ENCODE measurements at places on chromosomes 2 and 18. TPM values are rescaled to one million over a fixed set of nuclear protein-coding genes. Genes with fewer than 3 reads are reported as not detected.
A peak's percentile ranks its signal among the peaks of the same experiment; 100 is the strongest.

GRCh38 chr2:118459426-118459825 is 371.2 kb downstream of the INSIG2 start:
- no peak overlapping the region for H3K27ac ChIP-seq
- no peaks in the 10 kb centered on the region for H3K27me3 ChIP-seq
- H3K4me3 ChIP-seq: no peak overlapping the region
- H3K4me1 ChIP-seq: no peaks in the 10 kb centered on the region

DNA sequence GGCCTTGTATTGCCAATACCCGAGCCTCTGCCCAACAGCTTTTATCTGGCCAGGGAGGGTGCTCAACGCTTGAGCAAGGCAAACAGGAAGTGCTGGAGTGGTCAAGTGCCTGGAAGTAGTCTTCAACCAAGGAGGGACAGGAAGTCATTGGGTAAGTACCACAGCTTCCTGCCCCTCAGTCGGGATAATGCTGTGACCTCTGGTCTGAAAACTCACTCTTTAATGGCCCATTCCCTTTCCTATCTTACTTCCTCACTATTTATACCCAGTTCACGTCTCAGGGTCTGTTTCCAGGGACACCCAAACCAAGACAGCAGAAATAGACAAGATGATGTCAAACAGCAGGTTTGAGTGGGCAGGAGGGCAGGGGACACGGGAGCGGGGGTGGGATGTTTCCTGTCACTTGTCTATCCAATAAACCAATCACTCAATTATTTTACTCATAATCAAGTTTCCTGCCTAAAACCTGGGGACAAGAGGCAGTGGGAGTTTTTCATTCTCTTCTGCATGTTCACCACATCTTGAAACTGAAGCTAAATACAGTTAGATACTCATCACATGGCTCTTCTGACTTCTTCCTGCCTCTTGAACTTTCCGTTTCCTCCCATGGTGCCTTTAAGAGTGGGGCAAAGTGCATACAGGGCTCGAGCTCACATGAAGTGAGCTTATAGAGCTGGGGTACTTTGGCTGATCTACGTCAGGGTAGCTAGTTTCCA is 68.9 kb upstream of the CAB39 start:
- no peak overlapping the region for H3K4me3 ChIP-seq
- DNase-seq: no peak
- H3K36me3 ChIP-seq: no peaks in the 10 kb centered on the region
- no peak overlapping the region for H3K27ac ChIP-seq
- H3K27me3 ChIP-seq: no peaks in the 10 kb centered on the region

DNA sequence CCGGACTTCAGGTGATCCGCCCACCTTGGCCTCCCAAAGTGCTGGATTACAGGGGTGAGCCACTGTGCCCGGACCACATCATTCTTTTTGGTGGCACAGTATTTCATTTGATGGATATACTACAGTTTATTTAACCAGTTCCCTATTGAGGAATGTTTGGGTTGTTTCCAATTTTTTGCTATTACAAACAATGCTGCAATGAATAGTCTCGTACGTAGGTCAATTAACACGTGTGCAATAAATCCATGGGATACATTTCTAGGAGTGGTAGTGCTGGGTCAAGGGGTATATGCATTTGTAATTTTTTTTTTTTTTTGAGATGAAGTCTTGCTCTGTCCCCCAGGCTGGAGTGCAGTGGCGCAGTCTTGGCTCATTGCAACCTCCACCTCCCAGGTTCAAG is 28.4 kb upstream of the XPO1 start:
- no peaks in the 10 kb centered on the region for H3K27me3 ChIP-seq
- no peaks in the 10 kb centered on the region for H3K36me3 ChIP-seq
- no peaks in the 10 kb centered on the region for H3K4me1 ChIP-seq
- no peak overlapping the region for H3K4me3 ChIP-seq

DNA sequence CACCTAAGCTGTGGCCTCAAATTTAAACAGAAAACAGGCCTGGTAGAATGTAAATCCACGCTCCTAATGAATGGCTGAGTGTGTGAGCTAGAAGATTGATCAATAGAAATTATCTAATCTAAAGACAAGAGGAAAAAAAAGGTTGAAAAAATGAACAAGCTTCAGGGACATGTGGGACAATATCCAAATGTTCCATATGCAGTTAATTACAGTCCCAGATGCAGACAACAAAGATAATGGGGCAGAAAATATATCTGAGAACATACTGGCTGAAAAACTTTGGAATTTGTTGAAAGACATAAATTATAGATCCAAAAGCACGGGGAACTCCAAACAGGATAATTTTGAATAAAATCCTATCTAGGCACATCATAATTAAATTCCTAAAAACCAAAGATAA is 186.7 kb upstream of the SIX2 start:
- no peaks in the 10 kb centered on the region for H3K27me3 ChIP-seq
- peaks cover 9% of the 10 kb centered on the region for H3K4me1 ChIP-seq
- no peaks in the 10 kb centered on the region for H3K36me3 ChIP-seq
- H3K27ac ChIP-seq: no peak overlapping the region

DNA sequence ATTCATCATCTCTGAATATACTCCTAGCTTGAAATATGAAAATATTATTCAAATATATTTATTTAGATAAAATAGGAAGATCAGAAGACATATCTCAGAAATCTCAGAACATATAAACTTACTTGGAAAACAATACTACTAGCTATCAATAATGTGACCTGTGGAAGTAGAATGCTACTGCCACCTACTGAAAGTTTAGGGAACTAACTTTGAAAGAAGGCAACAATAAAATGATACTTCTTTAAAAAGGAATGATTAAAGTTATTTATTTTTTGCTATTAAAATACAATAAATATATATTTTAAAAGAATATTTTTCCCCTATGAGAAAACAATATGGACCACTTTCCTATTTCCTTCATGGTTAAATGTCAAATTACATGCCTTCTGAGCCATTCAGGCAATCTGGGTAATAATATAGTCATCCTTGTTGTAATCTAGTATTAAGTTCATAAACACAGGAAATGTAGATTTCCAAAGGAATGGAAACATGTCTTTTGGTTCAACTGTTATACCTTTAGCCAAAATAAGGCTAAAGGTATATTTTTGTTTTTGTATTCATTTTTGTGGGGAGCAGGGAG is 26.0 kb downstream of the ACADL start:
- no peak overlapping the region for H3K27ac ChIP-seq
- H3K27me3 ChIP-seq: no peaks in the 10 kb centered on the region
- H3K4me3 ChIP-seq: no peak overlapping the region
- no peaks in the 10 kb centered on the region for H3K36me3 ChIP-seq
- no peaks in the 10 kb centered on the region for H3K4me1 ChIP-seq
- peak; percentile 48 for DNase-seq

DNA sequence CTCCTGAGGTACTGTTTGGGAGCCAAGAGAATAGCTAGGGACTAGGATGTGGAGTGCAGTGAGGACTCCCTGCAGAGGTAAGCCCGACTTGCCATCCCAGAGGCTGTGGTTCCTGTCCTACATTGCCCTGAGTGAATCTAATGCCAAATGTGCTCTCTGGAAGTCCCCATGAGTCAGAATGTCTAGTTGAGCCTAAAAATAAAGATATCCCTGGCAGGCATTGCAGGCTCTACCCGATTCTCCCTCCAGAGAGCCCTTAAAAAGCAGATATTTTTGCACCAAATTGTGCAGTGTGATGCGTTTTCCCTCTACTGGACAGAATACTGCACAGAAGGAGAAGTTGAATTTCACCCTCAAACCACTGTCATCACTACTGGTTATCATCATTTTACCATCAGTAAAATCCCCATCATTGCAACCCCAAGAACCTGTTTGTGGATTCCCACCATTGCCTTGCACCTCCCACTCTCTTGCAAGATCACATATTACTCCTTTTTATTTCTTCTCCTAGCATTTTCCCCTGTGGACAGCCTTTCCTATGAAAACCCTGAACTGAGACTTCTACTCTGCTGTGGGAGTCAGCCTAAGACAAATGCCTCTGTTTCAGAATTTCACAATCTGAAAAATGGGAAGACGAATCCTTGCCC is 98.0 kb downstream of the MARCHF4 start:
- no peak overlapping the region for H3K4me3 ChIP-seq
- H3K27me3 ChIP-seq: no peaks in the 10 kb centered on the region
- no peak overlapping the region for H3K27ac ChIP-seq

DNA sequence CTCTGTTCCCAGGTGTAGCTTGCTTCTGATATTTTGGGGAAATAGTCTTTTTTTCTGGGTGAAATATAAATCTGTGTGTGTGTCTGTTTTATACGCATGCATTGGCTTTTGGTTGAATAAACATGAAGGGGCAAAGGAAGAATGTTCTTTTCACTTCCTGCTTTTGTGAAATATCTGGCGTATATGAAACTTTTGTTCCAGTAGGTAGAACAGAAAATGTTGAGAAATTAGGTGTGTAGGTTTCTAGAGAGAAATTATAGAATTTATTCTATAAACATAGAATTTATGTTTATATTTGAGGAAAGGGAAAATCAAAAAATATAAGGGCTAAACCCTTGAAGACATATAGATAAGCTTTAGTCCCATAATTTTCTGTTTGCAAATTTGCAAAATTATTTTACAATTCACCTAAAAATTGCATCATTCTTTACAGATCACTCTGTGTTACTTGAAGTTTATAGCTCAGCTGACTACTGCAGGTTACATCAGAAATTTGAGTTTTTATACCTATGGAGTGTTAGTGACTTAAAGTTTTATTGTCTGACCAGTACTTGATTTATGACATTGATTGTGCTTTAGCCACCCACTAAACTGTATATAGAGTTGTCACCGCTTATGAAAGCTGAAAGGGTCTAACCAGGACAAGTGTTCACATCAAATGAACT is 116.1 kb downstream of the FAM117B start:
- H3K27me3 ChIP-seq: no peaks in the 10 kb centered on the region
- no peak overlapping the region for H3K27ac ChIP-seq
- DNase-seq: no peak
- no peak overlapping the region for H3K4me3 ChIP-seq

DNA sequence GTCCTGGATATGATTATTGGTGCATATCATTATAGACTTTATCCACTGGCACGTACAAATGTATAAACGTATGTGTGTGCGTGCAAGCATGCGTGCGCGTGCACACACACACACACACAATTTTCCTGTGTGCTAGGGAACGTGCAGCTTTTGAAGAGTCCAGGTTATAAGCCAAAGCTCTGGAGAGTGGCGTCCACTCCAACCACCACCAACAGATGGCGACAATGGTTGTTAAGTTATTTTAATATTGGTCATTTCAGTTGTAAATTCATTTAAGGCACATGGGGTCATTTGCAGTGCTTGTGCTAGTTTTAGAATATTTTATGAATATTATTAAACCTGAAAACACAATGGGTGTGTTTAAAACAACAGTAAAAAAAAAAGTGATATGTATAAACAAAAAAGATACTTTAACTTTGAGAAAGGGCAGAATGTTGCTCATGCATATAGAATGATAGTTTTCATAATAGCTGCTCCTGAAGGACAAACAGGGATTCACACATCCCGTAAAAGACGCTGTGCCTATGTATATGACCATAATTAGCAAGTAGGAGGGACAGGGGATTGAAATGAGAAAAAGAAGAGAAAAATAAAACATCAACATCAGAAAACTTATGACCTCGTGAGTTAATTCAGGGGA is 124.2 kb upstream of the ITGB6 start:
- H3K4me1 ChIP-seq: peaks cover 7% of the 10 kb centered on the region
- no peaks in the 10 kb centered on the region for H3K27me3 ChIP-seq
- H3K4me3 ChIP-seq: no peak overlapping the region
- H3K36me3 ChIP-seq: no peaks in the 10 kb centered on the region
- peak; percentile 61 for DNase-seq

DNA sequence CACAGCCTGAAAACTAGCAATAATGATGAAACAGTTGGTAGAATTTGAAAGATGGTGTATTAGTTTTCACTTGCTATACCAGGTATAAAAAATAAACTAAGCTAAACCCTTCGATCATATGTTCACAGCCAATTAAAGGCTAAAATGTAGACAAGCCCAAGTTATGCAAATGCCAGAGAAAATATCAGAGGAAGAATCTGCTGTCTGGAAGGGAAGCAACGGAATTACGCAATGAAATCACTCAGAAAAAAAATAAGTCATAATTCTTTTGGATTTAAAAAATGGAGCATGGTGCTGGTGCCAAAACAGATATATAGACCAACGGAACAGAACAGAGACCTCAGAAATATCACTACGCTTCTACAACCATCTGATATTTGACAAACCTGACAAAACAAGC is 108.3 kb downstream of the ARL4C start:
- no peak overlapping the region for H3K27ac ChIP-seq
- H3K27me3 ChIP-seq: no peaks in the 10 kb centered on the region
- DNase-seq: no peak
- H3K4me3 ChIP-seq: no peak overlapping the region
- no peaks in the 10 kb centered on the region for H3K4me1 ChIP-seq
- no peaks in the 10 kb centered on the region for H3K36me3 ChIP-seq

- H3K36me3 ChIP-seq: no peaks in the 10 kb centered on the region
- H3K4me3 ChIP-seq: no peak overlapping the region
- no peaks in the 10 kb centered on the region for H3K4me1 ChIP-seq
Observed at GRCh38 chr2:84816426-84817026, 64.4 kb downstream of the TRABD2A start.

Gene INHA
- total RNA-seq: 0.31 TPM

Gene CROCC2
- total RNA-seq: not detected

Gene STAM2
- 11.5 TPM for total RNA-seq

Data from GM23338 (cell line).